GM12864 (cell line): ENCODE measurements at places on chromosomes 2 and 18.

DNA sequence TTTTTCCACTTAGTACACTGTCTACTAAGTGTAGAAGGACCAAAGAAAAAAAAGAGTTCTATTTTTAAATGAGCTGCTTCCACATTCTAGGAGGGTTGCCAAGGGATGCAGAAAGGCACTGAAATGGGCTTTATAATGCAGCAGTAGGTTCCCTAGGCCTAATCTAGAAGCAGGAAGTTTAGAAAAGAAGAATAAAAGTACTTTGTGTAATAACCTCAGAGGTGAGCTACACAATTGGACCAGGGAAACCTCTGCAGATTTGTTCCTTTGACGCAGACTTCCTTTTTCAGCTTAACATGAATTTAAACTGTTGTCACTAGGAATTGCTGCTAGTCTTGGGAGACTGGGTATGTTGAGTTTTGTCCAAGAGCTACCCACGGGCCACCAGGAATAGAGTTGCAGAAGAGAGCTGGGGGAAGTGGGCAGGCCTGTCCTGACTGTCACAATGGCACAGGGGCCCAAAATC lies 34.6 kb upstream of the RAB1A start:
- no peak for DNase-seq

- no peak for DNase-seq
Observed at GRCh38 chr2:106065983-106066820, 127.9 kb downstream of the UXS1 start.

DNA sequence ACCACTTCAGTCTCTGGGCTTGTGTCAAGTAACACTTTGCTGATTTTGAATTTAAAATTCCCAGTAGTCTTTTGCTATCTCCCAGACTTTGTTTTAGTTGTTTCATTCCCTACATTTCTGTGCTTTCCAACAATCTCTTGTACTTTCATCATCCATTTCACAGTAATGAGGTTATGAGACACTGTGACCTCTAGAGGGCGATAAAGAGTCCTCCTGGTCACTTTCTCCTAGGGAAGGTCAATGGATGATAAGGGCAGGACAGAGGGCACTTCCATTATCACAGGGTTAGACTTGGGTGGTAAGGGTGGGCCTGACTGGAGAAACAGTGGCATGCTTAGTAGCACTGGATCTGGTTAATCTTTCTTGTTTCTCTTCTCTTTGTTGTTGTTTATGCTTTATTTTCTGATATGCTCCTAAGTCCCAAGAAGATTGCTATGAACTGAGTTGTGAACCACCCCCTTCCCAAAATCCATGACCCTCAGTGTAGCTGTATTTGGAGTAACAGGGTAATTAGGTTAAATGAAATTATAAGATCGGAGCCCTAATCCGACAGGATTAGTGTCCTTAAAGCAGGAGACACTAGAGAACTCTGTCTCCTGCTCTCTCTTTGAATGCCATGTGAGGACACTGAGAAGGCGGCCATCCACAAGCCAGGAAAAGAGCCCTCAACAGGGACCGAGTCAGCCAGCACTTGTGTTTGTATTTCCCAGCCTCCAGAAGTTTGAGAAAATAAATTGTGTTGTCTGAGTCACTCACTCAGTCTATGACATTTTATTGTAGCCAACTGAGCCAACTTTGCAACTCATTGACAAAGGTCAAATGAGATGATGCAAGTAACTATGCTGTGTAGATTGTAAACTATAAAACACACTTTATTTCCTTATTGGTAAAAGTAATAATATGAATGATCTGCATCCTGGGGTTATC lies 779.2 kb downstream of the CNTNAP5 start:
- DNase-seq, result no peak

GRCh38 chr2:56687169-56687568 lies 503.4 kb downstream of the CCDC85A start:
- no peak for DNase-seq

DNA sequence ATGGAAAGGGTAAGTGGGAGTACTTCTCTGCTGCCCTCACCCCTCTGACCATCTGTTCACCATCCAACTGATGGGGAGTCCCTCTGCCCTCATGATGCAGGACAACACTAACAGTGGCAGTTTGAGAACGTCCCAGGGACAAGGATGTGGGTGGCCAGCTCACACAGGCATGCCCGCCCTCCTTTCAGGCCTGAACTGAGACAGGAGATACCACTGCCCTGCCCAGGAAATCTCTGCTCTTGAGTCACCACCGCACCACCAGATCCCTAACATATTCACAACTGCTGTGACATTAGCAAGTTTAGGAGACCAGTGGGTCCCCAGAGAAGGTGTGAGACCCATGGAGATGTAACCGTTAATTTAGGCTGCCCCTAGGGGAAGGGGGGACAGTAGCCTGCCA lies 66.2 kb downstream of the TRAPPC8 start:
- no peak for DNase-seq

DNA sequence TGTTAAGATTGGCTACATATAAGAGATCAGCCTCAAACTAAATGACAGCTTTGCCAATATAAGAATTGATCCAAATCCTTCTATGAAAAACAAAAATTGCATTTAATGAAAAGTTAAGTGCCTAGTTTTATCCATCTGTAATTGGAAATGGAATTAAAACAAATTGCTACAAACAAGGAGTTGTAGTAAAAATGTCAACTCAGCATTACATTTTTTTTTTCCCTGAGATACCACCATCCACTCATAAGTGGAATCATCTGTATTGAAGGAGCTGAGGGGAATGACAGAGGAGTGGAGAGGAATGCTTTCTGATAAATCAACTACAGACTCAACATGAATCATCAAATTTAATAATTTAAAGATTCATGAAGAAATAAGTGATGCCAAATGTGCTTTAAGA lies 601.8 kb downstream of the TMEM182 start:
- no peak for DNase-seq

GRCh38 chr2:73862987-73863386 lies 29.8 kb upstream of the ACTG2 start:
- DNase-seq, result no peak

DNA sequence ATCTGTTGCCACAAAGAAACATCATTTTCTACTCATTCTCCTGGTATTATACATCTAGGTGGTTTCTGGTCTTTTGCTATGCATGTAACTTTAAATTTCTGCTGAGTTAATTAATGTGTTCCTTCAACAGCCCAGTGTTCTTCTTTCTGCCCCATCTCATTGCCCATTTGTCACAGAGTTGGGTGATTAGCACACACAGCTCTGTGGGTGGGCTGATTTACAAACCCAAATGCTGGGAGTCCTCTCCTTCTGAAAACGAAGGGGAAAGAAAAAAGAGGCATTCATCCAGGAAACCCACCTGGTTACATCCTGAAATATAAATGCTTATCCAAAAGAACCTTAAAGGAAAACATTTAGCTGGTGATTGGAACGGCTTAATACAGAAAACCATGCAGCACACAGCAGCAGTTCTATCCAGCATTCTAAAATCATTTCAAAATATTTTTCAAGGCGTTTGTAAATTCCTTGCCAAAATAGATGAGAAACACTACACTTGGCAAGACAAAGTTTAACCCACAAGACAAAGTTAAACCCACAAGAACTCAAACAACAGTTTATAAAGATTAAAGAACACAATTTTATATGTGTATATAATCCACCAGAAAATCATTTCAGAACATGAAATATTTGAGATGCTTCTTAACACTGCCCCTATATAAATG lies 177.9 kb downstream of the ANTXR1 start:
- no peak for DNase-seq

DNA sequence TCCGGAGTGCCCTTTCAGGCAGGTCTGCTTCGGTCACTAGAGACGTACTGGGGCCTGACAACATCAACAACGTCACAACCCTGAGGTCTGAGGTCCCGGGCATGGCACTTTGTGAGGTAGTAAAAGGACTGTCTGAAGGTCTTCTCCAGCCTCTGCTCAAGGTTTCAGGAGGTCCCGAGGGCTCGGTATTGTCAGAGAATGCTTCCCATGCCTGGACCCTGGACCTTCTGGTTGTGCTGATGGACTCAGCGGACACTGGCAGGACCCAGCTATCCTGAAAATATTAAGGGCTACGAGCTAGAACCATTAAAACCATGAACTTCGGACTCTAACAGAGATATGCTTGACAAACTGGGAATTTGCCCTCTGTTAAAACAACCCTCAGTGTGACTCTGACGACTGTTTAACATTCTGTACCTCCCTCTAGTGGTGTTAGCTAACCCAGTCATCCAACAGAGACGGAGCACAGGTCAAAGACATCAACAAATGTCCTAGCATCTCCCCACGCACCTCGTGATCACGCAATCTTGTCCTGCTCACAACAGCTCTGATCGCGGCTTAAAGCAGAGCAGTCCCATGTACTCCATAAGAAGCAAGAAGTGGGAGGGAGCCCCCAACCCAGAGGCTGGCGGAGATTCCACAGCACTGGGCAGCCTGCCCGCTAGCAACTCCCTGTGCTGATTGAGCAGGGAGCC lies 96.5 kb downstream of the CCDC93 start:
- DNase-seq, result no peak
